ENCODE measurements at places on chromosomes 12 and 14.

GRCh38 chr12:1590221-1590979, 4.0 kb downstream of the FBXL14 start:
- no peak for DNase-seq

GRCh38 chr14:41521891-41522290, 84.8 kb upstream of the LRFN5 start:
- no peak for DNase-seq

DNA sequence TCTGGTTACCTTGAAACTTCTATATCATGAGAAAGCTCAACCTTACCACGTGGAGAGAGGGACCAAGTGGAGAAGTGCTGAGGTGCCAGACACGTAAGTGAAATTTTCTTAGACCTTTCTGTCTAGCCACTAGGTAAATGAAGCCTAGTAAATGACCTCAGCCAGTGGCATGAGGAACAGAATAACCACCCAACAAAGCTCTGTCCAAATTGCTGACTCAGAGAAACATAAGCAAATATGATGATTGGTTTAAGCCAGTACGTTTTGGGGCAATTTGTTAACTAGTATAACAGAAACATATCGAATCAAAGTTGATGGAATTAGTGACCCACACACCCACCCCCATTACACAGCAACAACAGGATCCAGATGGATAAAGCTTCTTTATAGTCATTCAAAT, 75.2 kb upstream of the MAX start:
- no peak for DNase-seq

DNA sequence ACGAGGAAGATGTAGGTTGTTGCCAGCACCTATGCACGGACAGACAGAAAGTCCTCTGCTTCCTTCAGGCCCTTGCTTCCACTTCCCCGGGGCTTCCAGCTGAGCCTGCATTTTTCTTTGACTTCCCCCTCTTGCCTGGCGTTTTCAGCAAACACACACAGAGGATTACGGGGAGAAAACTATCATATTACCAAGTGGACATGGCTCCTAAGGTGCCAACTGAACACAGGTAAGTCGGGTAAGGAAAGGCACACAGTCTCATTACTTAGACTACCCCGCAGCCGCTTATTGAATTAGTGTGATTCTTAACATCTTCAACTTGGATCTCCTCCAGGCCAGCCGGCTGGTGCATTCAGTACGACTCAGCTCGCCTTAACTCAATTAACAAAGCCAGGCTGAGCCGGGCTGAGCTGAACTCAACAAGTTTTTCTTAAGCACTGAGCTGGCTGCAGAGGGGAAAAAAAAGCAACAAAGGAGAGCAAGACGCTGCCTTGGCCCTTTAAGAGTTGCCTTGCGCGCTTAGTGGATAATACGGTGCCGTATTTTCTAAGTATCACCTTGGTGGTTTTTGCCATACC, 19.2 kb upstream of the MAP1LC3B2 start:
- peak; percentile 94 for DNase-seq

GRCh38 chr14:72651081-72651480, 242.8 kb downstream of the DPF3 start:
- peak; percentile 42 for DNase-seq

- no peak for DNase-seq
Measured at GRCh38 chr14:50778721-50779483, 52.1 kb downstream of the NIN start.

DNA sequence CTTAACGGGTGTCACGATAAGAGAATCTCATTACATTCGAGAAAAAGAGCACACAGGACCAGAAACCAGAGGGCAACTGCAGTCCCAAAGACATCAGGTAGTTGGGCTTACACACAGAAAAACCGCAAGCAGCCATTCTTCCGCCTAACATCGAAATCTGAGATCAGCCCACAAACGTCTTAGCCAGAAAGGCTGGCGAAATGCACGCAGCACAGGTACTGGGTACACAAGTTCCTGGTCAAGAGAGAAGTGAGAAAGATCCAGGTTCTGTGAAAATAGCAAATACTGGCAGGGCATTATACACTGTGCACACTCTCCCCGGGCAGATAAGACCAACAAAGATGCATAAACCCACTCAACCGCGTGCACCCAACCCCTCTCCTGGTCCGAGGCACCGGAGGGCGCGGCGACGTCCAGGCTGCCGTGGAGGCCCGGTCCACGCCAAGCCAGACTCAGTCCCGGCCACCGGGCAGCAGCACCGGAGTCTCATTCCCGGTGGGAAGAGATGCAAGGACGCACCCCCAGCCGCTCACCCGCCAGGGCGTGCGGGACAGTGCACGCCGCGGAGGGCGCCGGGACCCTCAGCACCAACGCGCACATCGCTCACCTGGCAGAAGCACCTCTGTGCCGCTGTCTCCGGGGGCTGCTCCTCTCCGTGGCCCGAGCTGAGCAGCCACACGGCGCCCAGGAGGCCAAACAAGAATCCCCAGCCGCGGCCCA, 437 bp downstream of the ERO1A start:
- peak; percentile 26 for DNase-seq

DNA sequence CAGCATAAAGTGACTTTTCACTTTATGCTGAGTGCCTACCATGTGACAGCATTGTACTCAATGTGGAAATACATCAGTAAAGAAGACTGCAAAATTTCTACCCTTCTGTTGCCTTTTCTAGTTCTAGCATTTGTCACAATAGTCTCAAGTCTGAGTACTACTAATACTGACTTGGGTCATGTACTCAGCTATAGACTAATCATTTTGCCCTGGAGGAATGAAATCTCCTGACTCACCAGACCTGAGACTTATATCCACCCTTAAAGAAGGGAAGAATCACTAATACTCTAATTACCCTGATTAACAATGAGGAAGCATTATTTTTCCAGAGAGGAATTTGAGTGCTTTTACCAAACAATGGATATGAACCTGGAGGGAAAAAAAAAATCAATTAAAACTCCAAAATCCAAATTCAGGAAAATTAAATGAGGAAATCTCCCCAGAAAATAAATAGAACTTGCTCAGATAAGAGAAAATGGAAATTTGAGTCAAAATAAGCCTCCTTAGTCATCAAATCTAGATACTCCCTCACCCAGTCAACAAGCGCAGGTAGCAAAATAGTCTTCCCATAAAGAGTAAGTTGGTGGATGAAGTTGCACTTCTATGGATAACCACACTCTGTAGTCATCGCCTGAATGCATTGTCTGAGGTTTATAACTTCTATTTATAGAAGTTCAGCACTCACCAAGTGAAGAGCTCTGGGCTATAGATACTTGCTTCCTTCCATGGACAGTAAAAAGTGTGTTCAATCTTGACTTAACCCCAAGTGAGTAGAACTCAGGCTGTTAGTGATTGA, 386.6 kb downstream of the SYT1 start:
- DNase-seq, result no peak

DNA sequence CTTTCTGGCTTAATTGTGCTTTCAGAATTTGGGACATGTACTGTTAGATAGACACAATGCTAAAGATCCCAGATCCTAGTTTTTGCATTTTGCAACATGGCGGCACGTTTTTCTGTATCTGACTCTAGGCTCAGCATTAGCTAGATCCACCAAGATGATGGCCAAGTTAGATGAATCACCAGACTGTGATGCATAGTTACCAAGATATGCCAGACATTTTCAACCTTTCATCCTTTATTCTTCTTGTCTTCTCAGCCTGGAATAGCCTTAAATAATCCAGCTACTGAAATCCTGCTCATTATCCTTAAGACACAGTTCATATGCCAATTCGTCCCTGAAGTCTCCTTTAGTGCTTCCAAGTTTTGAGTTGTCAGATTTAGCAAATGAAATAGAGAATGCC, 144.9 kb upstream of the CRY1 start:
- DNase-seq, result no peak

Measured in spinal cord (tissue), 10 donors.